ENCODE measurements at places on chromosomes 2 and 18. TPM values are rescaled to one million over a fixed set of nuclear protein-coding genes. Genes with fewer than 3 reads are reported as not detected.

The RUFY4 gene
- 0.53 TPM for total RNA-seq

The FARSB gene
- total RNA-seq, result 23.3 TPM

The QPCT gene
- 1.9 TPM for total RNA-seq

The CCL20 gene
- not detected for total RNA-seq

The TGIF1 gene
- total RNA-seq, result 90.3 TPM

The CTAGE1 gene
- total RNA-seq, result not detected

The SOWAHC gene
- total RNA-seq, result not detected

The ACTR3 gene
- 638 TPM for total RNA-seq

The CDCA7 gene
- 6.3 TPM for total RNA-seq

DNA sequence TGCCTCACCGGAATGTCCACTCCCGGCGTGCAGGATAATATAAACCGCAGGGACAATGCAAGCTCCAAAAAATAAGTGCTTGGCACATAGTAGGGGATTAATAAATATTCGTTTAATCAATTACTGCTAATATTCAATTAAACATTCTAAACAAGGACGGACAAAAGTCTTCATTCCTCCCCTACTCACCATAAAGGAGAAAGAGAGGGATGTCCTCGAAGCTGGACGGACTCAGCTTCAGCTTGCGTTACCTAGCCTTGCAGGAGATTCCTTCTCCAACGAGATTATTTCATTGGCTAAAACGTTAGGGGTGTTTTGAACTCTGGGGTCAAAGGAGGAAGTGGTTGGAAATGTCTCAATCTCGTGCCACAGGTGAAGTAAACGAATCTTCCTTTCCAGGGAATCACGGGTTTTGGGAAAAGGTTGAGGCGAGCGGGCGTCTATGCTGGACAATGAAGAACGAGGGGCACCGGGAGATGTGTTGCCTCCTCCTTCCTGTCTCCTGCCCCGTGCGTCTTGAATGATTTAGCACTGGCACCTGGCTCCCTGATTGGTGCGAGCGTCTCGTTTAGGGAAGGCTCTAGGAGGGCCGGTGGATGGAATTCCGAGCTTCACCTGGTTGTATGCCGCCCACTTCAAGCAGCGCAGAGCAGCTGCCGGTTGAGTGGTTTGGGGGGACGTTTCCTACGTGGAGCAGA lies 2.0 kb upstream of the GAD1 start:
- no peak overlapping the region for H3K4me3 ChIP-seq
- H3K27ac ChIP-seq, result no peak overlapping the region

DNA sequence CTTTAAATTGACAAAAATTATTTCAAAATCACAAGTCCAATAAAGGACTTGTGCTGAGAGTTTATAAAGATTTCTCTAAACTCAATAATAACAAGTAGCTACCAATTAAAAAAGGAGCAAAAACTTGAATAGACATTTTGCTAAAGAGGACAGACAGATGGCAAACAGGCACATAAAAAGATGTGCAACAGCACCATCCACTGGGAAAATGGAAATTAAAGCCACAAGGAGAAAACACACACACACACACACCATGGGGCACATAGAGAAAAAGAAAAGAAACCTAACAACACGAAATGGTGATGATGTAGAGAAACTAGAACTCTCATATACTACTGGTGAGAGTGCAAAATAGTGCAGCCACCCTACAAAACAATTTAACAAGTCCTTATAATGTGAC lies 12.6 kb upstream of the SLC9A4 start:
- H3K4me3 ChIP-seq, result no peak overlapping the region
- H3K36me3 ChIP-seq, result no peaks in the 10 kb centered on the region
- no peaks in the 10 kb centered on the region for H3K4me1 ChIP-seq
- no peak overlapping the region for H3K27ac ChIP-seq
- no peak for DNase-seq

GRCh38 chr2:20781656-20782265 lies 41.1 kb downstream of the LDAH start:
- no peaks in the 10 kb centered on the region for H3K27me3 ChIP-seq
- no peak for DNase-seq
- H3K4me1 ChIP-seq, result no peaks in the 10 kb centered on the region
- H3K27ac ChIP-seq, result no peak overlapping the region
- peaks cover 35% of the 10 kb centered on the region for H3K36me3 ChIP-seq
- no peak overlapping the region for H3K4me3 ChIP-seq

DNA sequence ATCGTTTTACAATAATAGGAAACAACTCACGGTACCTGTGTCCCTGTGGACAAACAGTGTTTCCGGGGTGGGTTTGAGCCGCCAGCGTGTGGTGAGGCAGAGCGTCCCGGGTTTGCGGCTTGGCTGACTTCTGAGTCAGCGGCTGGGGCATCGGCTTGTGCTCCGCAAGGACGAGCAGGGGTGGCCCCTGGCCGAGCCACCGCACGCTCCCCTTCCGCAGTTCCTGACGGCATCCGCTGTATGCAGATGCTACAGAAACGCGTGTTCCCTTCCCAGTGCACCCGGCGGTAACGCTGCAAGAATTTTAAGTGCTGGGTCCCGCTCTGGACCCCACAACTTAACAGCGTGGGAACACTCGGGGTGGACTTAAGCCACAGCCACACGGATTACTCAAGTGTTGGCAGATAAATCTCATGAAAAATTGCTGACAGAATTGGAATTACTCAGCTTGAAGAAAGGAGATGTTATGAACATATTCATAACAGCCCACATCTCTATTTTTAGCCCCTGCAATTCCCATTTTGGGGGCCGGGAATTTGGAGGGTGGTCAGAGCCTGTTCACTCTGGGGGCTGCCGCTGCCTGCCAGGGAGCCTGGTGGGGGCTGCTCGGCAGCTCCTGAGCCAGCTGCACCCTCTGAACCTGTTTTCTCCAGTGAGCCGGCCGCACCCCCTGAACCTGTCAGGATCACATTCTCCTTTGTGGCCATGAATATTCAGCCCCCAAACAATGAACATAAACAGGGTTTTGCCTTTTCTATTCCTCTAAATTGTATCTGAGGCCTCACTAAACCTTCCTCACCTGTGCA lies 12.6 kb upstream of the KCNG2 start:
- no peak for DNase-seq
- H3K36me3 ChIP-seq, result no peaks in the 10 kb centered on the region
- peaks cover 2% of the 10 kb centered on the region for H3K4me1 ChIP-seq

DNA sequence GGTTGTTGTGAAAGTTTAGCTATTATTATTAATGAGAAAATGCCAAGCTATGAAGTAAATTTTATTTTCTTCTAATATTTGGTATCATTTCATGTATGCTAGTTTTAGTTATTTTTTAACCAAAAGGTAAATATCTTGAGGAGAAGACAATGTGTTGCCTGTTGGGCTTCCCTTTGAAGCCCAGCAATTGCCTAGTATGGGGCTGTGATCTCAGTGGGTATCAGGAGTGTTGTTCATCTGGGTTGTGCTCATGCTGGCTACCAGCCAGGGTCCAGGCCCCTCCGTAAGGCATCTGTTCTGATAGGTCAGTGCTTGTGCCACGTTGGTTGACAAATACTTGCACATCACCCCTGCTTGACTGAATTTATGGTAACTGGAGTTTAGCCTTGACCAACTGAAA lies 38.0 kb upstream of the DARS1 start:
- no peaks in the 10 kb centered on the region for H3K36me3 ChIP-seq
- H3K27me3 ChIP-seq, result no peaks in the 10 kb centered on the region
- no peak for DNase-seq
- no peak overlapping the region for H3K4me3 ChIP-seq
- no peak overlapping the region for H3K27ac ChIP-seq
- peaks cover 35% of the 10 kb centered on the region for H3K4me1 ChIP-seq

DNA sequence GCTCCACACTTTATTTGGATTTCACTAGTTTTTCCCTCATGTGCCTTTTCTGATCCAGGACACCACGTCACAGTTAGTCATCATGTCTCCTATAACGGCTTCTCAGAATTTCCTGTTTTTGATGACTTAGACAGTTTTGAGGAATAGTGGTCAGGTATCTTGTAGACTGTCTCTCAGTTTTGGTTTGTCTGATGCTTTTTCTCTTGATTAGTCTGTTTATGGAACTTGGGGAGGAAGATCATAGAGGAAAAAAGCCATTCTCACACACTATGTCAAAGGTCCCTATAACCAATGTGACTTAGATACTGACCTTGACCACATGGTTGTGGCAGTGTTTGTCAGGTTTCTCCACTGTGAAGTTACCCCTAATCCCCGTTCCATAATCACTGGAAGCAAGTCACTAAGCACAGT lies 89.0 kb downstream of the RAPH1 start:
- DNase-seq, result no peak
- no peak overlapping the region for H3K4me3 ChIP-seq
- H3K27ac ChIP-seq, result no peak overlapping the region
- no peaks in the 10 kb centered on the region for H3K36me3 ChIP-seq

GRCh38 chr2:73007991-73008765 lies 63.3 kb downstream of the SFXN5 start:
- DNase-seq, result no peak
- no peaks in the 10 kb centered on the region for H3K27me3 ChIP-seq
- peaks cover 7% of the 10 kb centered on the region for H3K36me3 ChIP-seq

GRCh38 chr2:45898819-45899218 lies 247.3 kb downstream of the PRKCE start:
- no peak for DNase-seq
- peaks cover 48% of the 10 kb centered on the region for H3K4me1 ChIP-seq
- H3K27ac ChIP-seq, result no peak overlapping the region
- H3K27me3 ChIP-seq, result no peaks in the 10 kb centered on the region
- no peak overlapping the region for H3K4me3 ChIP-seq

DNA sequence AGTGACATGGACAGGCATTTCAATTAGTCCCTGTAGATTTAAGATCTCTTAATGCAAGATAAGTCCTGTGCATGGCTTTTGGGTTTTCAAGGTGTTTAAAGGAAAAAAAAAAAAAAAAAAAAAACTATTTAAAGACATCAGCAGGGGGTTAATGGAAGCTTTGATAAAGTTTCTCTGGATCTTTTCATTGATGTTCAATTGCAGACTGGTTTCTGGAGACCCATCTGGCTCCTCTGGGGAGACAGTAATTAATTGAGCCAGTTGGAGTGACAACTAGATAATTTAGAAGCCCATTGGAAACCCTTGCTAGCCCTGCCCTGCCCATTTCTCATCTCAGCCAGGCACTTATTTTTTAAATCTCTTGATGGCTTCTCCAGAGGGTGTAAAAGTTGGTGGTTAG lies 98.7 kb downstream of the EPHA4 start:
- H3K36me3 ChIP-seq, result peaks cover 2% of the 10 kb centered on the region
- H3K27me3 ChIP-seq, result no peaks in the 10 kb centered on the region
- no peak overlapping the region for H3K4me3 ChIP-seq
- peaks cover 6% of the 10 kb centered on the region for H3K4me1 ChIP-seq

DNA sequence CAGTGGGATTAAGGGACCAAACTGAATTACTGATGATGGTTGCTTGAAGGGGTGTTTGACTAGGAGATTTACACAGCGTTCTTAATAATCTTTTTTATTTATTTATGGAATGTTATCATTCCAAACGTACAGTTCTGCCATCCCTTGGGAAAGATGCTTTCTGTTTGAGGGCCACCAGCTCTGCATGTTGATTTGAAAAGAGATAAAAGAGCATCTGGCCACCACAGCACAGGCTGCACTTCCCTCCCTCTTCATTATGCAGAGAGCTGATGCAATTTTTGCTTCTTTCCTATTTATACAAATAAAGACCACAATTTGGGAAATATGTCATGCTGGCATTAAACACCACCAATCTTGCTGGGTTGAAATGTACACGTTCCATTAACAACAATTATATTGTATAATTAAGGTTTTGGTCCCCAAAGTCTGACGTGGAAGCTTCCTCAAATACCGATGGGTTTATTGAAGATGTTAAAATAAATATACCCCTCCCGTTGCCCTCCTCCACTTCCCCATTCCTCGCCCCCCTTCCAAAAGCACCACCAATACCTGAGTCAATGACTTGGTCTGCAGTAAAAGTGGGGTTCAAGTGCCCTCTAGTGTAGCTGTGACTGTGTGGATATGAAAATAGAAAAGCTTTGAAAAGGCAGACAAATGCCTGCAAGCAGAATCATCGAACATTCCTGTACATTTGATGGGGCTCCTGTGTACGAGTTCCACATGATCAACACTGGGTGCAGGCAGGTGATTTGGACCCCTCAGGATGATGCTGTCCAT lies 211.9 kb downstream of the HRH4 start:
- H3K4me3 ChIP-seq, result no peak overlapping the region
- no peak overlapping the region for H3K27ac ChIP-seq
- no peaks in the 10 kb centered on the region for H3K4me1 ChIP-seq
- no peak for DNase-seq

- H3K4me1 ChIP-seq, result peaks cover 4% of the 10 kb centered on the region
- H3K4me3 ChIP-seq, result no peak overlapping the region
- H3K36me3 ChIP-seq, result no peaks in the 10 kb centered on the region
- H3K27me3 ChIP-seq, result no peaks in the 10 kb centered on the region
- no peak for DNase-seq
Measured at GRCh38 chr2:207692206-207693065, 19.0 kb upstream of the CCNYL1 start.

- H3K4me1 ChIP-seq, result no peaks in the 10 kb centered on the region
- no peak for DNase-seq
- no peak overlapping the region for H3K27ac ChIP-seq
- no peaks in the 10 kb centered on the region for H3K27me3 ChIP-seq
- H3K36me3 ChIP-seq, result peaks cover 24% of the 10 kb centered on the region
Measured at GRCh38 chr18:3205239-3205638, 14.5 kb downstream of the MYOM1 start.

GRCh38 chr2:128324008-128324896 lies 5.6 kb upstream of the HS6ST1 start:
- no peaks in the 10 kb centered on the region for H3K36me3 ChIP-seq
- no peak overlapping the region for H3K27ac ChIP-seq
- DNase-seq, result no peak
- H3K4me3 ChIP-seq, result no peak overlapping the region
- H3K4me1 ChIP-seq, result peaks cover 7% of the 10 kb centered on the region
- no peaks in the 10 kb centered on the region for H3K27me3 ChIP-seq

GRCh38 chr18:79332646-79333045 lies 63.1 kb upstream of the NFATC1 start:
- H3K4me3 ChIP-seq, result no peak overlapping the region
- H3K4me1 ChIP-seq, result no peaks in the 10 kb centered on the region
- no peak for DNase-seq
- no peaks in the 10 kb centered on the region for H3K27me3 ChIP-seq
- H3K27ac ChIP-seq, result no peak overlapping the region

GRCh38 chr2:190867212-190867611 lies 13.4 kb upstream of the GLS start:
- H3K27me3 ChIP-seq, result no peaks in the 10 kb centered on the region
- H3K27ac ChIP-seq, result no peak overlapping the region
- no peak for DNase-seq
- H3K4me3 ChIP-seq, result no peak overlapping the region
- H3K36me3 ChIP-seq, result peaks cover 31% of the 10 kb centered on the region

Data from activated B cell treated with CpG ODN at 0.5 μM for 24 hours (primary cell).